Endodermal cell (in vitro differentiated cells): ENCODE measurements at places on chromosomes 16 and 17.

DNA sequence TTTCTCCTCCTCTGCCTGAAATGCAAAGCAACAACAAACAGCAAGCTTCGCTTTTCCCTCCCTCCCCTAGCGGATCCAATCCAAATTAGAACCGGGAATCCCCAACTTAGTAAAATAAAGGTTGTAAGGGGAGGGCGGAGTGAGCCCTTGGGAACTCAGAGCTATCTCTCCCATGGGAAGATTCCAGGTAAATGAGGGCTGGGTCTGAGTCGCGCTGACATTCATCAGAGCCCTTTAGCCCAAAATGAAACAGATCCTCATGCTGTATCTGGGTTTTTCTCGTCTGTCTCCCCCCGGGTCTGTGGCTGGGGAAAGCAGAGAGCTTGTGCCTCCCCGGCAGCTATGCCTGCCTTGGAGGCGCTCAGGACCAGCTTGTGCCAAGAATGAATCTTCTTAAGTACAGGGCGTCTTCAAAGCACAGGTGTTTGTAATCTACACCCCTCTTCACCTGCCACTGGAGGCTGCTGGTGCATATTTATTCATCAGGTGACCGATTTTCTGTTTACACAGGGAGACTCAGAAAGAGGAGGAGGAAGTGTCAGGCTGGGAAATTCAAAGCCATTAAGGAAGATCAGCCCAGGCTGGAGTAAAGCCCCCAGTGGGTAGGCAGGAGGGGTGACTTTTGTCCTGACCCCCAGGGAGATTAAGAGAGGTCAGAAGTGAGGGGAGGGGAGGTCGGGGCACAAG lies 55.0 kb upstream of the GSE1 start:
- peak; percentile 71 for DNase-seq

DNA sequence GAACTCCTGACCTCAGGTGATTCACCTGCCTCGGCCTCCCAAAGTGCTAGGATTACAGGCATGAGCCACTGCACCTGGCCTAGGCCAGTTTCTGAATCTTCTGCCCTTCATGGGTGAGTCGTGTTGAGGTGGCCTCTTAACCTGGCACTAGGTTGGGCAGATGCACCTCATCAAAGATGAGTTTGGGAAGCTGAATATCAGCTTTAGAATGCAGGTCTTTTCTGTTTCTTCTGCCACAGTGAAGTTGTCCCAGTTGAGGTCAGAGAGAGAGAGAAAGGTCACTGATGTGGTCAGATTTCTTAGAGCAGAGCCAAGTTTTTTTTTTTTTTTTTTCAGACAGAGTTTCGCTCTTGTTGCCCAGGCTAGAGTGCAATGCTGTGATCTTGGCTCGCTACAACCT lies 111.3 kb upstream of the WSCD1 start:
- no peak for DNase-seq

DNA sequence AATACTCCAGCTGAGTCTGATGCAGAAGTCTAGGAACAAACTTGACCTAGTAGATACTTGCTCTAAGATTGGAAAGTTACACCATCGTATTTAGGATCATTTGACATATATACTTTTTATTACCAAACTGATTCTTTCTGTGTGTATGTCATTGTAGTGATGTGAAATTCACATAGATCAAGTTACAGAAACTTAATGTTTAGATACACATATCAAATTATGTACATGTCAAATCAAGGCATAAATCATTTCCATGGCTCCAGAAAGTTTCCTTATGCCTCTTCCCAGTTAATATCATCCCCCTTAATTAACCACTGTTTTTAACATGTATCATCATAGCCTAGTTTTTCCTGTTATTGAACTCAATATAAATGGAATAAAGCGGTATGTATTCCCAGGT lies 292.0 kb upstream of the CDH11 start:
- no peak for DNase-seq

GRCh38 chr16:72211110-72211509 lies 39.2 kb upstream of the PMFBP1 start:
- no peak for DNase-seq

GRCh38 chr16:89187032-89187769 lies 13.1 kb downstream of the SLC22A31 start:
- peak; percentile 63 for DNase-seq

GRCh38 chr16:19840524-19841110 lies 44.0 kb downstream of the GPRC5B start:
- DNase-seq = no peak

DNA sequence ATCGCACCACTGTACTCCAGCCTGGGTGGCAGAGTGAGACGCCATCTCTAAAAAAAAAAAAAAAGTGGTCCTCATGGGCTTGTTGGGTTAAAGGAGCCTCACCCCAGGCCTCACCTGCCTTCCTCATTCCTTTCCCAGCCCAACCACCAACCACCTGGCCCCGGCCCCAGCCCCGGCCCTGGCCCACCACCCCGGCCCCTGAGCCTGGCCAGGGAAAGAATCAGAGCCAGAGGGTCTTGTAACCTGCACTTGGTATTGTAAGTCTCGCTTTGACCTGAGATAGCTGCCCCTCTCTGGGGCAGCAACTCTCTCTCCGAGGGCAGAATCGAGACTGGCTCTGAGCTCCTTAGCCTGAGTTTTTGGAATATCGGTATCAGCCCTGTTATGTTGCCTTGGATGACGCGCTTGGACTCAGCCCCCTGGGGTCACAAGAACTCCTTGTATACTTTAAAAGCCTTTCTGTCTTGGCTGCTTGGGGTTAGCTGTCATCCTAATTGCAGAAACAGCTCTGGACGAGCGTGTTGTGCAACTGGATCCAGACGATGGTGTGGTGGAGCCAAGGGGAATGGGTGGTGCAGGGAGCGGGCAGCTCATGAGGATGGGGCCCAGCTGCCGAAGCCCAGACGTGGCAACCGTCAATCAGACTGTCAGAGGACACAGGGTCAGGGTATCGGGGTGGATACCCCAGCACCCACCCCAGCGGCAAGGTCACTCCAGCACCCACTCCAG lies 14.6 kb downstream of the SMTNL2 start:
- DNase-seq = peak; percentile 53

GRCh38 chr17:73952082-73952479 lies 251.4 kb upstream of the RPL38 start:
- DNase-seq = no peak

DNA sequence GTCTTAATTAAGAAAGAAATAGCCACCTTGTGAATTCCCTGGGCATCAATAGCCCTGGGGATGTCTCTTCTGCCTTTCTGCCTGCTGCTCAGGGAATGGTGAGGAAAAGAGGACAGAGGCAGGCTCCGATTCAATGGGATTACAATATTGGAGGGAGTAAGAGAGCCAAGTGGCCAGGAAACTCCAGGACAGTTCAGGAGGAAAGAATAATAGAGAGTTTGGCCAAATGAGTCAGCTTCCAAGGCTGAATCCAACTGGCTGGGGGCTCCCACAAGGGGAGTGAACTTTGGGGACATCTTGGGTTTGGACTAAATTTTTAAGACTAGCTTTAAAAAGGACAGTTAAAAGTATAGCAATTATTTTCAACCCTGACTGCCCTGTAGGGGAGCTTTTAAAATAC lies 235.8 kb upstream of the ASIC2 start:
- no peak for DNase-seq

- no peak for DNase-seq
Measured at GRCh38 chr16:80080287-80080851, 460.4 kb upstream of the DYNLRB2 start.

GRCh38 chr17:14947671-14948070 lies 317.5 kb downstream of the PMP22 start:
- no peak for DNase-seq
